Left lung (tissue), 14 donors: ENCODE measurements at places on chromosomes 6 and 20. TPM values are rescaled to one million over a fixed set of nuclear protein-coding genes. Genes with fewer than 3 reads are reported as not detected.

- H3K36me3 ChIP-seq: no peaks in the 10 kb centered on the region
- no peak overlapping the region for H3K4me3 ChIP-seq
- no peaks in the 10 kb centered on the region for H3K27me3 ChIP-seq
Measured at GRCh38 chr6:144434308-144434990, 149.3 kb downstream of the UTRN start.

Gene LY6G5C
- total RNA-seq: 3.1 TPM

GRCh38 chr6:137175157-137175867 is 1.9 kb upstream of the IL22RA2 start:
- H3K4me3 ChIP-seq: no peak overlapping the region
- H3K36me3 ChIP-seq: no peaks in the 10 kb centered on the region
- no peaks in the 10 kb centered on the region for H3K27me3 ChIP-seq
- no peaks in the 10 kb centered on the region for H3K4me1 ChIP-seq
- no peak for DNase-seq

Gene MCHR2
- not detected for total RNA-seq

GRCh38 chr6:82364087-82365015 is 734 bp downstream of the TPBG start:
- no peaks in the 10 kb centered on the region for H3K36me3 ChIP-seq
- DNase-seq: peak; percentile 87

- DNase-seq: no peak
- H3K4me1 ChIP-seq: no peaks in the 10 kb centered on the region
- no peaks in the 10 kb centered on the region for H3K27me3 ChIP-seq
- H3K36me3 ChIP-seq: no peaks in the 10 kb centered on the region
- H3K27ac ChIP-seq: no peak overlapping the region
- no peak overlapping the region for H3K4me3 ChIP-seq
Measured at GRCh38 chr6:54003316-54003715, 107.9 kb upstream of the MLIP start.

DNA sequence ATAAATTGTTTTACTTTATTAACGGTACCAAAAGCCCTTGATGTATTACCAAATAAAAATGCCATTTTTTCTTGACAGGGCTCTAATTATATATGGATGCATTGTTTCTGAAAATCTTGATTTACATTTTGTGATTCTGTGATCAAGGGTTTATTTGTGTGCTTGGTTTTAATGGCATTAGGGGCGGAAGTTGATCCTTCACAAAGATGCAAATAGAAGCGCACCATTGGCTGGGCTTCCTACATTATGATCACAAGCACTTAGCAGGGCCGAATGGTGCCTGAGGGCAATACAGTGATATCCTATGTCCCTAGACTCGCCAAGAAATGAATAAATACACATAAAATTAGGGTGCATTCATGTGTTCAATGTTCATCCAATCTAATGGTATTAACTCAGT is 172.9 kb upstream of the UST start:
- H3K27ac ChIP-seq: no peak overlapping the region
- no peaks in the 10 kb centered on the region for H3K36me3 ChIP-seq
- no peak for DNase-seq
- no peak overlapping the region for H3K4me3 ChIP-seq

GRCh38 chr20:20628314-20628713 is 84.1 kb downstream of the RALGAPA2 start:
- H3K27me3 ChIP-seq: no peaks in the 10 kb centered on the region
- H3K36me3 ChIP-seq: no peaks in the 10 kb centered on the region
- H3K4me3 ChIP-seq: no peak overlapping the region
- DNase-seq: no peak

DNA sequence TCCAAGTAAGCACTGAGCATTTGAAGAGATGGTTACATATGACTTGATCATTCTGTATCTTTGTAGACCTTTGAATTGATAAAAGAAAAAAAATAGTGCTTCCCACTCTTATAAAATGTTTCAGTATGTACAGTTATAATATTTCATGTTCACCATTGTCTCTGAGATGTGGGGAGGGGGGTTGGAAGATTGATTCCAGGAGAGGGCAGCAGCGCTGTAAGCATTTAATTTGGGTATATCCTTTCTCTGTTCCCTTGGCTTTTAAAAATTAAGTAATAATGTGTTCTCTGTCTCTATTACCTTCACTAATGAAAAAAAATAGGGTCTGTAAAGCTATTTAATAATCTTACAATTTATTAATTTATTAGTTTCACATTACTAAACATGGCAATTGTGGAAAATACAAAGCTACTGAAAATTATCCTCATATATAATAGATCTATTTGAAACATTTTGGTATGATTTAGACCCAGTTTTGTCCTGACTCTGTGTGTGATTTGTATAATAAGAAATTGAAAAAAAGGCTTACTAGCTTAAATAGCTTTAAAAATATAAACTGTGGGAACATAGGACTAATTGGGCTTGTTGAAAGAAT is 341.2 kb downstream of the CDKAL1 start:
- no peak overlapping the region for H3K4me3 ChIP-seq
- H3K4me1 ChIP-seq: peaks cover 9% of the 10 kb centered on the region
- H3K27ac ChIP-seq: peak overlapping the region; percentile 9
- H3K27me3 ChIP-seq: no peaks in the 10 kb centered on the region
- DNase-seq: no peak

GRCh38 chr6:125717120-125717731 is 32.2 kb upstream of the HEY2 start:
- H3K27me3 ChIP-seq: no peaks in the 10 kb centered on the region
- DNase-seq: no peak
- no peaks in the 10 kb centered on the region for H3K4me1 ChIP-seq
- no peak overlapping the region for H3K27ac ChIP-seq

Gene NHSL1
- 37.8 TPM for total RNA-seq

Gene ATP6V1G2
- total RNA-seq: 1.0 TPM

- DNase-seq: no peak
- no peak overlapping the region for H3K4me3 ChIP-seq
- H3K27me3 ChIP-seq: no peaks in the 10 kb centered on the region
Measured at GRCh38 chr6:165245287-165245686, 64.1 kb downstream of the C6orf118 start.

DNA sequence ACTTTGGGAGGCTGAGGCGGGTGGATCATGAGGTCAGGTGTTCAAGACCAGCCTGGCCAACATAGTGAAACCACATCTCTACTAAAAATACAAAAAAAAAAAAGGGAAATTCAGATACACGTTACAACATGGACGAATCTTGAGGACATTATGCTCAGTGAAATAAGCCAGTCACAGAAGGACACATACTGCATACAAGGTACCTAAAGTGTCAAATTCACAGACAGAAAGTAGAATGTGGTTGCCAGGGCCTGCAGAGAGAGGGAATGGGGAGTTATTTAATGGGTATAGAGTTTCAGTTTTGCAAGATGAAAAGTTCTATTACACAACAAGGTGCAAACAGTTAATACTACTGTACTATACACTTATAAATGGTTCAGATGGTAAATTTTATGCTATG is 75.1 kb downstream of the SNX5 start:
- no peak for DNase-seq
- no peak overlapping the region for H3K4me3 ChIP-seq
- no peak overlapping the region for H3K27ac ChIP-seq

DNA sequence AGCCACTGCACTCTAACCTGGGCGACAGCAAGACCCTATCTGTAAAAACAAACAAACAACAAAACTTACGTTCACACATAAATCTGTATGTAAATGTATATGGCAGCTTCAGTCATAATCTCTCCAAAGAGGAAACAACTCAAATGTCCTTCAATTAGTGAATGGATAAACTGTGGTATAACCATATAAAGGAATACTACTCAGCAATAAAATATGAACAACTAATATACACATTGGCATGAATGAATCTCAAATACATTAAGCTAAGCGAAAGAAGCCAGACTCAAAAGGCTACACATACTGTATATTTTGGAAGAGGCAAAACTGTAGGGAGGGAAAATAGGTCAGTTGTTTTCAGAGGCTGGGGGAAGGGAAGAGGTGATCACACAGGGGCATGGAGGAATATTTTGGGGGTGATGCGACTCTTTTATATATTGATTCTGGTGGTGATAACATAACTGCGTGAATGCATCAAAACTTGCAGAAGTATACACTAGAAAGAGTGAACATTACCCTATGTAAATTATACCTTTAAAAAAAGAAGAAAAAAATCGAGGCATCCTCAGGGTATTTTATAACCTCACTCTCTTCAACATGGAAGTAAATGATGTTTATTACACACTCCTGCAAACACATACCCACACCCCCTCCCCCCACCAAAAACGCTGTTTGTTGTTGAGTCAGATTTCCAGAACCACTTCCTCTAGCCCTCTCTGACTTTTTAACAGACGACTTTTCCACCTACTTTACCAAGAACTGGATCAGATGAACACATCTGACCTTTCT is 115.2 kb upstream of the RNF24 start:
- no peak overlapping the region for H3K4me3 ChIP-seq
- peaks cover 3% of the 10 kb centered on the region for H3K4me1 ChIP-seq
- H3K36me3 ChIP-seq: no peaks in the 10 kb centered on the region
- no peaks in the 10 kb centered on the region for H3K27me3 ChIP-seq

Gene POPDC3
- 0.41 TPM for total RNA-seq

Gene UBE2J1
- 33.5 TPM for total RNA-seq

GRCh38 chr20:1450926-1451491 is 15.6 kb downstream of the NSFL1C start:
- no peak for DNase-seq
- H3K27me3 ChIP-seq: no peaks in the 10 kb centered on the region
- H3K4me1 ChIP-seq: no peaks in the 10 kb centered on the region
- H3K27ac ChIP-seq: no peak overlapping the region

- H3K27ac ChIP-seq: no peak overlapping the region
- no peak overlapping the region for H3K4me3 ChIP-seq
- no peaks in the 10 kb centered on the region for H3K4me1 ChIP-seq
- DNase-seq: no peak
- H3K36me3 ChIP-seq: no peaks in the 10 kb centered on the region
- H3K27me3 ChIP-seq: no peaks in the 10 kb centered on the region
Measured at GRCh38 chr6:90127595-90127994, 169.0 kb downstream of the BACH2 start.

Gene MKKS
- 13.8 TPM for total RNA-seq

Gene PACSIN1
- 0.09 TPM for total RNA-seq

DNA sequence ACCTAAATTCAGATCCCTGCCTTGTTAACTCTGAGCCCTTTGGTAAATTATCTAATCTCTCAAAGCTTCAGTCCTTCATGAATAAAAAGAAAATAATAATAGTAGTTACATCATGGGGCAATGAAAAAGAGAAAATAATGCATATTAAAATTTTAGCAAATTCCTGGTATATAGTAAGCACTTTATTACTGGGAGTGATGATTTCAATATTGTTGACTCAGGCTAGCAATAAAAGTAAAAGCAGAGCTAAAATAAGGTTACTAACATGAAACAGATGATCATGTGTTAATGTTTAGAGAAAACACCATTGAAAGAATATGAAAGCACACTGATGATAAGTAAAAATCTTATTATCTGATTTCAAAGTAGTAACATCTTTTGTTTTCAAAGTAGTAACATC is 13.6 kb downstream of the GINS1 start:
- H3K4me3 ChIP-seq: no peak overlapping the region
- H3K36me3 ChIP-seq: no peaks in the 10 kb centered on the region
- H3K27ac ChIP-seq: no peak overlapping the region
- H3K27me3 ChIP-seq: no peaks in the 10 kb centered on the region

- H3K4me1 ChIP-seq: no peaks in the 10 kb centered on the region
- H3K27ac ChIP-seq: peak overlapping the region; percentile 65
- H3K27me3 ChIP-seq: no peaks in the 10 kb centered on the region
- H3K4me3 ChIP-seq: peak overlapping the region; percentile 13
Measured at GRCh38 chr6:151690768-151691562, 116.5 kb upstream of the ESR1 start.

- no peaks in the 10 kb centered on the region for H3K36me3 ChIP-seq
- no peak for DNase-seq
- H3K4me3 ChIP-seq: no peak overlapping the region
- no peaks in the 10 kb centered on the region for H3K27me3 ChIP-seq
- H3K4me1 ChIP-seq: peaks cover 6% of the 10 kb centered on the region
- peak overlapping the region; percentile 80 for H3K27ac ChIP-seq
Measured at GRCh38 chr20:17835934-17836300, 132.7 kb downstream of the SNX5 start.

GRCh38 chr6:152293404-152293803 is 343.8 kb downstream of the SYNE1 start:
- H3K4me1 ChIP-seq: no peaks in the 10 kb centered on the region
- no peak overlapping the region for H3K4me3 ChIP-seq
- no peak overlapping the region for H3K27ac ChIP-seq
- peaks cover 6% of the 10 kb centered on the region for H3K36me3 ChIP-seq
- no peaks in the 10 kb centered on the region for H3K27me3 ChIP-seq

GRCh38 chr20:48098866-48099265 is 313.6 kb upstream of the SULF2 start:
- H3K27ac ChIP-seq: no peak overlapping the region
- H3K27me3 ChIP-seq: no peaks in the 10 kb centered on the region
- H3K4me1 ChIP-seq: no peaks in the 10 kb centered on the region

Gene WFDC12
- 0.73 TPM for total RNA-seq

Gene ADIG
- not detected for total RNA-seq

Gene MTCH1
- total RNA-seq: 189 TPM

Gene ENPP1
- 2.0 TPM for total RNA-seq

DNA sequence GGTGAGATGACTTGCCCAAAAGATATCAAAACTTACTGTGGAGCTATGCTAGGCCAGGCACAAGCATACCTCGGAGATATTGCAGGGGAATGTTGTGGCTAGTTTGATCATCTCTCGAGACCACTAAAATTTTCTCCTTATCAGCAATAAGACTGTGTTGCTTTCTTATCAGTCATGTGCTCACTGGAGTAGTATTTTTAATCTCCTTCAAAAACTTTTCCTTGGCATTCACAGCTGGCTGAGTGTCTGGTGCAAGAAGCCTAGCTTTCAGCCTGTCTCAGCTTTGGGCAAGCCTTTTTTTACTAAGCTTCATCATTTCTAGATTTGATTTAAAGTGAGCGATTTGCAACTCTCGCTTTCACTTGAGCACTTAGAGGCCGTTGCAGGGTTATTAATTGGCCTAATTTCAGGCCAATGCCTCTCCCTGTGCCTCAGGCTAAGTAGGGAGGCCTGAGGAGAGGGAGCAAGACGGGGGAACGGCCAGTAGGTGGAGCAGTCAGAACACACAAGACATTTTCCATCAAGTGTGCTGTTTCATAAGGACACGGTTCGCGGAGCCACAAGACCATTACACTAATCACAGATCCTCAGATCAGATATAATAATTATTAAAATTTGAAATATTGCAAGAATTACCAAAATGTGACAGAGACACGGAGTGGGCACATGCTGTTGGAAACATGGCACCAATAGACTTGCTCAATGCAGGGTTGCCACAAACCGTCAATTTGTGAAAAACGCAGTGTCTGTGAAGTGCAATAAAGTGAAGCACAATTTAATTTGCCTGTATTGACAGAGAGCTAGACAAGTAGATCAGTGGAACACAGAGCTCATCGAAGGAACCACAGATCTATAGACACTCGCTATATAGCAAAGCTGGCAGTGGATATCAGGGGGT is 106.8 kb upstream of the SIRPG start:
- H3K36me3 ChIP-seq: no peaks in the 10 kb centered on the region
- no peak overlapping the region for H3K4me3 ChIP-seq
- peaks cover 7% of the 10 kb centered on the region for H3K27me3 ChIP-seq
- H3K4me1 ChIP-seq: no peaks in the 10 kb centered on the region
- H3K27ac ChIP-seq: no peak overlapping the region
